ENCODE measurements at places on chromosomes 1 and 21.

DNA sequence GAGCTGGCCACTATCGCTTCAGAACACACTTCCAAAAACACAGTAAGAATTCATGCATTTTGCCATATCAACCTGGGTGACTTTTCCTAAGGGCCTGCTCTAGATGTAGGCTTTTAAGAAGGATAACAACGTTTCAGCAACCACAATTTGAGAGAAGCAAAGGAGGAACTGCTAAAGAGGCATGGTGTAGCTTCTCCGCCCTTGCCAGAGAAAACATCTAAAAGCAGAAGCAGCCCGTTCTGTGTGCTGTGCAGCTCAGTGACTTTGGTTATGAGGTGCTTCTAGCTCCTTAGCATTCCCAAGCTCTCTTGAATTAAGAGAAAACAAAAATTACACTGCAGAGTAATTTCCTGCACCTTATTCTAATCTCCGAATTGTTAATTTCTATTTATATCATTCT is 2.7 kb downstream of the PER3 start:
- no peak for DNase-seq

DNA sequence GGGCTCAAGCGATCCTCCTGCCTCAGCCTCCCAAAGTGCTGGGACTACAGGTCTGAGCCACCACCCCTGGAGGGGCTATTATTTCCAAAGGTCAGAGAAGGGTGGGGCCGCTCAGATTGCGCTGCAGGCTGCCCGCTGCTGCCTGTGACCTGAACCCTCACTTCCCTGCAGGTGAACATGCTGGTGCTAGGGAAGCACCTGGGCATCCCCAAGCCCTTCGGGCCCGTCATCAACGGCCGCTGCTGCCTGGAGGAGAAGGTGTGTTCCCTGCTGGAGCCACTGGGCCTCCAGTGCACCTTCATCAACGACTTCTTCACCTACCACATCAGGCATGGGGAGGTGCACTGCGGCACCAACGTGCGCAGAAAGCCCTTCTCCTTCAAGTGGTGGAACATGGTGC is 8.6 kb upstream of the PADI6 start:
- no peak for DNase-seq

DNA sequence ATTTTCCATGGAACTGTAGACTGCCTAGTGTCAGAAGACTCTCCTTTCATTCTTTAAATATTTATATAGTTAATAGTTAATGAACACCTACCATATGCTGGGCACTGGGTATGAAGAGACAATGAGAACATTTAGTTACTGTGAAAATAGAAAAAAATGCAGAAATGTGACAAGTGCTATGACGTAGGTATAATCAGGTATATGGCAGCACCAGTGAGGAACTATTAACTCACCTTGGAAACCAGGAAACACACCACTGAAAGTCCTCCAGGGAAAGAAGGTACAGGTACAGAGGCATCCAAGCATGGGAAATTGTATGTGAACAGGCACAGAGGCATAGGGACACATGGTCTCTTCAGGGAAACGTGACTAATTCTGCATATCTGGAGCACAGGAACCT is 42.3 kb downstream of the DPT start:
- DNase-seq = no peak

GRCh38 chr1:115429884-115430283 is 91.8 kb upstream of the NGF start:
- no peak for DNase-seq

DNA sequence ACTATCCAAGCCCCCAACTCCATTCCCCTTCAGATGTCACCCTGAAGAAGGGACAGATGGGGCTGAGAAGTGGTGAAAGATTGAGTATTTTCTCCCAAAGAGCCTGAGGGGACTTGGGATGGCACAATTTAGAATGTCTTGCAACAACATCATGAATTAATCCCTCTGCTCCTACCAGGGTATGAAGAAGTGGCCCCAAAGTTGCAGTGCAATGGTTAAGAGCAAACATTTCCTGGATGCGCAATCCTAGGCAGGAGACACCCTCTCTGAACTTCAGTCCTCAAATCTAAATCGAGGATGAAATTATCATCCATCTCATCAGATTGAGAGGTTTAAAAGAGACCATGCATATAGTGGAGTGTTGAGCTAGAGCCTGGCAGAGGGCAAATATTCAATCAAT is 28.6 kb upstream of the CITED4 start:
- peak; percentile 83 for DNase-seq

GRCh38 chr1:34162852-34163766 is 1.9 kb downstream of the CSMD2 start:
- DNase-seq = peak; percentile 3

DNA sequence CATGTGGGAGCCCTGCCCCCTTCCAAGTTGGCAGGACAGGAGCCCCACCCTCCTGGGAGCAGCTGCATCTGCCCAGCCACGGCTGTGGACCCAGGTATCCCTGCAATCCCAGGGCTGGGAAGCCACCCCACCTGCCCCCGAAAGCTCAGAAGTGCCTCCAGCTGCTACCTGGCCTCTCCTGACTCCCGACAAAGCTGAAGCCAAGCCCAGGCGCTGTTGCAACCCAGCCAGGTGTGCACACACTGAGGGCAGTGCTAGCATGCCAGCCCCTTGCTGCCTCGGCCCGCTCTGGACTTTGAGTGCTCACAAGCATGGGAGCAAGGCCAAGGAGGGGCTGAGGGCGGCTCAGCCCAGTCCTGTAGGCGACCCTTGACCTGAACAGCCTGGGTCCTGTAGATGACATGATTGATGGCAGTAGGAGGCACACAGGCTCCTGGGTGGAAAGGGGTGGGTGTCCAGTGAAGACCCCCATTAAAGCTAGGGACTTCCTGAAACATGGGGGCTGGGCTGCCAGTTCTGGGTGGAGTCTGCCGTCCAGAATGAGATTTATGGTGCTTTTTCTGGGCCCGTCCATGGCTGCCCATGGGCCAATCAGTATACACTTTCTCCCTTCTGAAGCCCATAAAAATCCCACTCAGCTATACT is 2.8 kb upstream of the SSU72 start:
- no peak for DNase-seq

DNA sequence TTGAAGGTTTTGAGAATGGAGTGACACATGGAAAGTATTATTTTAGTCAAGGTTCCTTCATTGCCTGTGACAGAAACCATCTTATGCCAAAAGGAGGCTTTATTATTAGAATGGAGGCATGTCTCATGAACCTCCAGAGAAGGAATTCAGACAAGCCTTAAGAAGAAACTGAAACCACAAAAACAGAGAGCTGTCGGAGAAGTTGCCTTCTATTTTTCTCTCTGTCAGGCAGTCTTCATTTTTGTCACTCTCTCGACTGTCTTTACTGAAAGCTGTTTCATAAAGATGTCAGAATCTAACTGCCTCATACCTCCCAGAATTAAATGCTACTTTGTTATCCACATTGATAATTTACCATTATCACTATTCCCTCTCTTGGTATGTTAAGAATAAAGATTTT is 434.7 kb upstream of the ADGRL4 start:
- DNase-seq = no peak

DNA sequence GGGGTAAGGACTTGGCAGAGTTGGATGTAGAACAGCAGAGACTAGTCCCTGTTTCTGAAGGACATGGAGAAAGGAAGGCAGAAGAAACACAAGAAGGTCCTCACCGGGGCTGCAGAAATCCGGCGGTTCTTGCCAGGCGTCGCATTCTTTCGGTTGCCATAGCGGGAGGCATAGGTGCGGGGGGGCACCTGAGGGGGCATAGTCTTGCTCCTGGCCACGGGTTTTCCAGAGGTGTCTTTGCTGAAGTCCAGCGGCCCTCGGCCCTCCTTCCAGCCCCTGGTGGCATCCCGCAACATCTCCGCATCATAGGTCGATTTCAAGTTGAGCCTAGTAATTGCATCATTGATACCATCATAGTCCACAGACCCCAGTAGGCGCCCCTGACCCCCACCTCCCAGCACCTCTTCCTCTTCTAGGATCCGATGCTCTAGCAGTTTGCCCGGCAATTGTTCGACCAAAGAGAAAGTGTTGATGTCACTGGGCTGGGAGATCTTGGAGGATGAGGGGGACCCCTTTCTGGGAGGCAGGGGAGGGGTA is 25.8 kb downstream of the PIK3C2B start:
- no peak for DNase-seq

DNA sequence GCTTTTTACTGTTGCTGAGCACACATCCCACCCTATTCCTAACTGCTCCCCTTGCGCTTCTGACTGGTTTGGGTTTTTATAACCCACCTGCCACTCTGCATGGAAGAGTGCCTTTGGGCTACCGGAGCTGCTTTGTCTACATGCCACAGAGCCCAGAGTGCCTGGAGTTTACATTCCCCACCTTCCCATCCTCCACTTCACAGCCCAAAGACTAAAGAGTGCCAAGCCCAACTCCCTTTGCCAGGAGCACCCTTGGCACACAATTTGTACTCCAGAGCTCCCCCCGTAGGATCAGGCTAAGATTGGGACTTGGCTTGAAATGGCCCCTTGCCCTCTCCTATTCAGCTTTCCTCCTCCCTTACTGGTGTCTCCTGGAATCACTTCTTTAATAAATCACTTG is 63.3 kb downstream of the LHX9 start:
- no peak for DNase-seq

- DNase-seq = peak; percentile 46
These were observed 52.9 kb downstream of the SUCO start for GRCh38 chr1:172585861-172586260.

Data from PC-9 (cell line).